ENCODE measurements at places on chromosomes 11 and 22.

DNA sequence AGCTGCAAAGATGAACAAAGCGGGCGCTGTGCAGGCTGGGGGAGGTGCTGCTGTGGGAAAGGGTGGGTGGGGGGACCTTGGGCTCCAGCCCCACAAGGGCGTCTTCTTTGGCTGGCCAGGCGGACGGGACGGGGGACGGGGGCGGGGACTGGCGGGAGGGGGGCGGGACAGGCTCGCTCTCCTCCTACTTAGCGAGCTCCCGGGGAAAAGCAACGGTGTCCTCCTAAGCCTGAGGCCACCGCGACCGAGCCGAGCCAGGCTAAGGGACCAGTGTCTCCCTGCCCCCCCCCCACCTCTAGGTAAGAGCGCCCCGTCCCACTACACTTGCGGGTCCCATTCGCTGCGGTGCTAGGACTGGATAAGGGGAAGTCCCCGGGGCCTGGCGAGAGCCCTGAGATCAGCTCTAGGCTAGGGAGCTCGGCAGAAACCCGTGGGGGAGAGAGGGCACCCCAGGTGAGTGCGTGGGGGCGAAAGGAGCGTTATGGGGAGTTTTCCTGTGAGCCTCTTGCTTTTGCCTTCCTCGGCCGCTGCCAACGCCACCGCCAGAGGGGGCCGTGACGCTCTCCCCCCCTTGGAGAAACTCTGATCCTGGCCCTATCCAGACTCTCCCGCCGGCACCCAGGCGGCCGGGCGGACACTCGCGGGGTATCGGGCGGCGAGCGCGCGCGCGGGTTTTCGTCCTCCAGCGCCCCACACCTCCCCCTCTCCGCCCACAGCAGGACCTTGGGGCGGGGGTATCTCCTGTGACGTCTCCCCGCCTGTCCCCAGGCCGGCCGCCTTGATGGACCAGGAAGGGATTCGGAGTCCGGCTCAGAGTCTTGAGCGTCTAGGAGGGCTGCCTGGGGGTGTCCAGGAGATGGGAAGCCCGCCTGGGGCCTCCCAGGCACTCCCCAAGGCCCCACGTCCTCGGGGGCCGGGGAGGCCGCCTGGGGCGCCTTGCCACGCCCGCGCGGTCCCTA, at the start of gene PHLDB1:
PHLDB1 (plus strand) TSS at position 215 of the 959 bp plus-strand sequence. CDS start 6,222 bp downstream, outside the sequence.
- no peak for DNase-seq

GRCh38 chr11:68505596-68505995, 45.0 kb downstream of the PPP6R3 start:
- no peak for DNase-seq

GRCh38 chr22:49747130-49747529, 80.5 kb downstream of the BRD1 start:
- no peak for DNase-seq

DNA sequence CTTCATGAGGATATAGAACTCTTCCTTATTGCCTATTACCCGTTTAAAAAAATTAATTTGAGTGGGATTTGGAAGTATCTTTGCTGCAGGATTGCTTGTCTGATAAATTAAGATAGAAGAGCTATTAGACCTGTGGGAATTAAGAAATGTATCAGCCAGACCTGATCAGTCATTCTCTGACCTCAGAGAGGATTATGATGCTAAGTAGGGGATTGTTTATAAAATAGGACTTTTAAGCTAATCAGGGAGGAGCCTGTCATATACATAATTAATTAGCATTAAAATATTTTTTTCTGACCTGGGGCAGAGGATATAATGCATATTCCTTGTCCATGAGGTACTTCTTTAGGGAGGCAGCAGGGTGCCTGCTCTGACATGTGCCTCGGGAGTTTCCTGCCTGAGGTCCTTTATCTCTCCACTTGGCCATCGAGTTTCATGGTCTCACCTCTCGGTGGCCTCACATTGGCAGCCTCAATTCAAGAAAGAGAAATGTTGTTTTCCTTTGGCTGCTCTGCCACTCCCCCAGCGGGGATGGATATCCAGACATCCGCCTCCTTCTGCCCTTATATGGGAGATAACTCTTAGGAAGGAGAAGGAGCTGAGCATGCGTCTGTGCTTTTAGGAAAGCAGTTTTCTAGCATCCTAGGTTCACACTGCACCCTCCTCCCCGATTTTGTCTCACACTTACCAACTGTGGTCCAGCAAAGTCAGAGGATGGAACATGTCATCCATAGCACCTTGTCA, 41.1 kb downstream of the DIXDC1 start:
- DNase-seq, result peak; percentile 47

GRCh38 chr11:70415642-70416395, 17.5 kb downstream of the CTTN start:
- DNase-seq, result peak; percentile 9

GRCh38 chr22:24061124-24061684, 50.1 kb downstream of the CABIN1 start:
- no peak for DNase-seq

DNA sequence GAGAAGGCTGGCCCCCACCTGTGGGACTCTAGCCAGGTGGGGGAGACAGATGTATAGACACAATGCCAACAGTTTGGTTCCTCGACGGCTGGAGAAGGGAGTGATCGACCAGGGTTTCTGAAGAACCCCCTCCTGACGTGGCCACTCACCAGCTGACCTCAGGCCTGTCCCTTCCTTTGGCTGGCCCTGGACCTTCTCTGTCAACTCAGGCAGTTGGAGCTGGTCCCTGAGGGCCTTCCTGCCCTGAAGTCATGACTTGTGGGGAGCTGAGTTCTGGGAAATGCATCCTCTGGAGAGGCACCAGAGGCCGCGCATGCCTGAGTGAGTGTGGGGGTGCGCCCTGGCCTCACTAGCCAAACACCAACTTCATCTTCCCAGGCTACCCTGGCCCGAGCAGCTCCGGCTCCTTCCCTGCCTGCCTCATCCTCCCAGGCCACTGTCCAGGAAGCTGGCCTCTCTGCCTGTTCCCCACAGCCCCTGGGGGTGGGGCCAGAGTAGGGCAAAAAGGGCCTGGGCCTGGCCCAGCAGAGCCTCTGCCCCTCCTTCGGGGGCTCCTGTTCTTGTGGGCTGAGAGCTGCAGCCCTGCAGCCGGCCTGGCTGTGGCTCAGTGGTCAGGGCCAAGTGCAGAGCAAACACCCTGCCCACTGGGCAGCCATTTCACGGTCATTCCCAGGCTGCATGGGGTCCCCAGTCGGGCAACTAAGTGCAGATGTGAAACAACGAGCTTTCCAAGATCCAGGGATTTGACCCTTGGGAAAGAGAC, 23.6 kb downstream of the TXN2 start:
- DNase-seq, result no peak

DNA sequence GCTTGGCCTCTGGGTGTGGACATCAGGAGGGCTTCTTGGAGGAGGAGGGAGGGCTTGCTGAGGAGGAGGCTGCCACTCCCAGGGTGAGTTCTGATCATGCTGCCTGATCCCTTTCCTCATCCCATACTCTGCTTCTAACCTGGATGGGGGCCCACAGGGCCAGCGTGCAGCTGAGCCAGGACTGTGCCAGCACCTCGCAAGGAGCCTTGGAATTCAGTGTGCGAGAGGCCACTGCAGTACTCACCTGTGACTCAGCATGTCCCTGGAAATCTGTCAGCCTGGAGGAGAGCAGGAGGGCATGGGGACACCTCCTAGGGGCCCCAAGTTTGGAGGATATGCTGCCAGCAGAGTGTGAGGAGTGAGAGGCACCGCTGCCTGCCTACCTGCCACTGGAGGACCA, 4.2 kb upstream of the GAB4 start:
- no peak for DNase-seq

- DNase-seq, result no peak
Measured at GRCh38 chr11:31689559-31689958, 121.6 kb downstream of the PAX6 start.

GRCh38 chr11:116576526-116576925, 196.3 kb downstream of the BUD13 start:
- no peak for DNase-seq

- no peak for DNase-seq
Measured at GRCh38 chr22:40180403-40180802, 2.7 kb downstream of the TNRC6B start.

- no peak for DNase-seq
Measured at GRCh38 chr22:31276426-31277167, 15.7 kb downstream of the PIK3IP1 start.

GRCh38 chr11:5489576-5490357, 1.3 kb downstream of the OR52D1 start:
- no peak for DNase-seq

- peak; percentile 90 for DNase-seq
Measured at GRCh38 chr11:122749005-122749687, 89.2 kb upstream of the CRTAM start.

DNA sequence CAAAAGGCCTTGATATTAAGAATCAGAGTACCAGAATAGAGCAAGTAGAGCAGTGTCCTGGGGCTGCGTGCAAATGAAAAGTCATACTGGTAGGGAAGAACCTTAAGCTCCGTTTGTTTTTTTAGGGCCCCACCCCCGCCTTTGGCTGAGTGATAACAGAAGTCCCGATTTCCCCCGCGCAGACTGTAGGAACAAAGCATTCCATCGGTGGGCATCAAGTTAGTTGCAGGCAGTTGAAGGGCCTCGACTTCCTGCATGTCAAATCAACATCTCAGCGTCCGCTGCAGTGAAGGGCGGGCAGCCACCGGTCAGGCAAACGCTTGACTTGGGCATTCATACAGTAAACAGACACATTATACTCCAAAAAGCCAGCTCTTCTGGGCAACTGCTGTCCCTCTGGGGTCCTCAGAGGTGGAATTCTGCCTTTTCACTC, 11.7 kb downstream of the LRP4 start:
- DNase-seq, result no peak

- no peak for DNase-seq
Measured at GRCh38 chr11:17750013-17750800, 15.6 kb downstream of the KCNC1 start.

DNA sequence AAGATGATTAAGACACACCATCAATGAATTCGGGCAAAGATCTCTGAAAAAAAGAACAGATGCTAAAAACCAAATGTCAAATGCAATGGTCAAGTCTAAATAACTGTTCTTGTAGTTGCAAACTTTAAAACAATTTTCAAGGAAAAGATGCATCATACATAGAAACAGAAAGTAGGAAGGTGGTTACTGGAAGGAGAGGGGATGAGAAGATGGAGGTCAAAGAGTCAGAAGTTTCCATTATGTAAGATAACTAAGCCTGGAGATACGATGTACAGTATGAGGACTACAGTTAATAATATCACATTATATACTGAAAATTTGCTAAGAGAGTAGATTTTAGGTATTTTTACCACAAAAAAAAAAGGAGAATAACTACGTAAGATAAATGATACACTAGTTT, 27.1 kb downstream of the CWF19L2 start:
- DNase-seq, result no peak

- no peak for DNase-seq
Measured at GRCh38 chr22:37211075-37211865, 1.0 kb downstream of the SSTR3 start.

GRCh38 chr22:30486661-30487115, 14.9 kb upstream of the SEC14L3 start:
- no peak for DNase-seq

DNA sequence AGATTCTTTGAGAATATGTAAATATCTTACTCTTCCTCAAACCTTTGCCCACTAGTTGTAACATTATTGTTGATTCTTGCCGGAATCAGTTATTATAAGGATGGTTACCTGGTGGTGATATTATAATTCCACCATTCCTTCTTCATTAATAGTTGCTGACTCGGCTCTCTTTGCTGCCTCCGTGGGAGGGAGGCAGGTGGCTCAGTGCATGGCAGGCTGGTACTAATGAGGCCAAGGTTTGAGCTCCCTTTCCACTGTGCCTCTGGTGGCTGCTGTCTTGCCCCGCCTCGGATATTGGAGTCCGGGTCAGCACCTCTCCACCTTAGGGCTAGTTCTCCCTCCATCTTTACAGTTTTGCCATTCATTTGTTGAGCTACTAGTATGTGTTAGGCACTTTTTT, 12.7 kb downstream of the CD6 start:
- DNase-seq, result no peak

DNA sequence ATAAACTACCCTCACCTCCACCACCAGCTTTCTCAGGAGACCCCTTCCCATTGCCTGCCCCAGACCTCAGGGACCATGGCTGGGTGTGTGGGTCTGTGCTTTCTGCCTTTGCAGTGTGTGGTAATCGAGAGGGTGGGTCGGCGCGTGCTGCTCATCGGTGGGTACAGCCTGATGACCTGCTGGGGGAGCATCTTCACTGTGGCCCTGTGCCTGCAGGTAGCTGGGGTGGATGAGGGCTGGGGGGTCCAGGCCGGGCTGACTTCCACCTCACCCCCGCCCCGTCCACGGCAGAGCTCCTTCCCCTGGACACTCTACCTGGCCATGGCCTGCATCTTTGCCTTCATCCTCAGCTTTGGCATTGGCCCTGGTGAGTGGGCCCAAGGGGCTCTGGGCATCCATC, 10.5 kb upstream of the MIF start:
- DNase-seq, result no peak

DNA sequence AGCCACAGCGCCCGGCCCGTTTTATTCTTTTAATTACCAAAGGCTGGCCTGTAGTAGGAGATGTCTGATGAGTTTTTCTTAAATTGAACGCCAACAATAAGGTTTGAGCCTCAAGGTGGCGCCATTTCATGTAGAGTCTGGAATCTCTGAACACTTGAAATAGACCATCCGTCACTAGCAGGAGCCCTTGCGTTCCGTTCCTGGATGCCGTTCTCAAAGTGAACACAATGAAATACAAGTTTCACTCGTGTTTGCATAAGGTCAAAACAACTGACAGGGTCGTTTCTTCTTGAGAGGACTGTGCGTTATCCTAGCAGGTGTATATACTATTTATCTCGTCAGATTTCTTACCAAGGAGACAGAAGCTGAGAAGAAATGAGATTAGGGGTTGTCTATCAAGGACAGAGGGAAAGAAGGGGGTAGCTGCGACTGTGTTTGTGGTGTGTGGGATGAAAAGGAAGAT, 18.7 kb upstream of the SCGB1D1 start:
- DNase-seq, result peak; percentile 38

DNA sequence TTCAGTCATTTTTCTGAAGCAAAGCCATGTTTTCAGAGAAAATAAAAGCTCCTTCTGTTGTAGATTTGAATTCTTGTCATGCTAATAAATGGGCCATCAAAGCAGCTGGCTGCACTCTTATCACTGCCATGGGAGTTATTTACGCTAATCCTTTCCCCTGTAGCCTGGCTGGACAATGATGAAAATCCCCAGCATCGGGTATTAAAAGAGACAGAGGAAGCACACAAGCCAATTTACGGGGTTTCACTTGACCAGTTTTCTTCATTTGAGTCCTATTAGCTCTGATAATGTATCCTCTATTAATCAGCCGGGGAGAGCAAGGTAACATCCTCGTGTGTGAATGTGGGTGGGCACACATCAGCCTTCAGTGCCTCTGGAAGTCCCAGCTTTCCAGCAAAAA, 470.2 kb upstream of the API5 start:
- no peak for DNase-seq

- peak; percentile 65 for DNase-seq
Measured at GRCh38 chr22:27987557-27987956, 68.5 kb upstream of the PITPNB start.

Data from non-pigmented ciliary epithelial cell (primary cell).